ENCODE measurements at places on chromosomes 6 and 20.
A peak's percentile ranks its signal among the peaks of the same experiment; 100 is the strongest.

DNA sequence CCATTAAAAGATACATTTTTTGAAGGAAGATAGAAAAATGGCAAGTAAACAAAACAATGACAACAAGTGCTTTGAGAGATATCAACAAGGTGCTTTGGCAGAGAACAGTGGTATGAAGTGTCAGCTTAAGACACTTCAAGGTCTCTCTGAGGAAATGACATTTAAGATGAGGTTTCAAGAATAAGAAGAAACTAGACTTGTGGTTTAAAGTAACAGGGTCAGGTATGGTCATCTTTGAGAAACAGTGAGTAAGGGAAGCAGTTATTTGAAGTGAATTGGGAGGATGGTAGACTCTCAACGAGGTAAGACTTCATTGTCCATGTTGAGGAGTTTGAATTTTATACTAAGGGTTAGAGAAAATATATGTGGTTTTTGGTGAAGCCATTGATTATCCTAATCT, 77.8 kb downstream of the SYCP2L start:
- no peak for DNase-seq

GRCh38 chr20:50900261-50900660, 31.0 kb downstream of the ADNP start:
- no peak for DNase-seq

- DNase-seq, result no peak
These were observed 929.6 kb downstream of the C6orf118 start for GRCh38 chr6:164379795-164380194.

- DNase-seq, result no peak
These were observed 523.1 kb downstream of the HTR1B start for GRCh38 chr6:76940191-76940590.

- DNase-seq, result peak; percentile 53
These were observed 9.2 kb downstream of the NRN1 start for GRCh38 chr6:5997420-5997987.

GRCh38 chr6:211871-212497, 80.3 kb upstream of the DUSP22 start:
- DNase-seq, result no peak

DNA sequence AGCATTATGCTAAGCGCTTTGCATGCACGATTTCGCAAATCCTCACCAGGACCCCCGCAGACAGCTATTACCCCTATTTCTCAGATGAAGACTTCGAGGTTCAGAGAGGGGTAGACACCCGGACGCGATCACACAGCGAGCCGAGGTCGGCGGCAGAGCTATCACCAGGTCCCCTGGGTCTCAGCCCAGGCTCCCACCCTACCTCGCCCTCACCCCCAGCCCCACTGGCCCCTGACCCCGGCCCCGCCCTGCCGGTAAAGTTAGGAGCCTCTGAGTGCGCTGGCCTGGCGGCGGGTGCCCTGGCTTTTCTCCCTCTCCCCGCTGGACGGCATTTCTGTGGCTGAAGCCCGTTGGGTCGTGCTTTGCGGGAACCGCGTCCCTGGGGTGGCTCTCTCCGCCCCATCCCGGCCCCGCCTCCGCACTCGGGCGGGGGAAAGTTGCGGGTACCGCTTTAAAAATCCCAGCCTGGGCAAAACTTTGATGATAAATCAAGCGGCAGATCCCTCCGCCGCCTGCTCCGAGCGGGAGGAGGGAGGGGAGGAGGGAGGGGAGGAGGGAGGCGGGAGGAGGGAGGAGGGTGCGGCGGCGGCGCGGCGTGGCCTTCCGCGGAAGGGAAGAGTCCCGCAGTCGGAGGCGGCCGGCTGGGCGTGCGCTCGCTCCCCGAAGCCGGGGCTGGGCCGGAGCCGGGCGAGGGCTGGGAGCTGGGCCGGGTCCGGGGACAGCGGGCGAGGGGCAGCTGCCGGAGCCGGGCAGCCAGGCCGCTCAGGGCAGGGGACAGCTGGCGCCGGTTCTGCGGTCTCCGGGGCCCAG, at the start of gene VSTM2L:
TSS of gene VSTM2L (plus strand) at position 624 of the 810 bp plus-strand sequence. CDS start 224 bp downstream, outside the sequence.
- DNase-seq, result no peak

DNA sequence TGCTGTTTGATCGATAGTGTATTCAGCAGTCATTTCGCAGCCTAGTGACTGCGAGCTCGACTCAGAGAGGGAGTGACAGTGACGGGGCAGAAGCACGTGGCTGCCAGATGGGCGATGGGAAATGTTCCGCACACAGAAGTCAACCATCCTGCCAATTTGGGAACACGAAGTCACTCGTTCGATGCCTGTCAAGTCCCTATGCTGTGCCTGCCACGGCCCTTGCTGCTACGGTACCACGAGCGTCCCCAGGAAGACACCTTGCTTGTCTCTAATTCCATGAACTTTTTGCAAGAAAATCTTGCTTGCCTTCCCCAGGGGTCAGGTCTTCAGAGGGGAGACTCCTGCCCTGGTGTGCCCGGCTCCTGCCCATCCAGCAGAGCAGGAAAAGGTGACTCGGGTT, 17.0 kb upstream of the STX16 start:
- no peak for DNase-seq
